ENCODE measurements at places on chromosomes 1 and 21. TPM values are rescaled to one million over a fixed set of nuclear protein-coding genes. Genes with fewer than 3 reads are reported as not detected.

- no peak for DNase-seq
- no peaks in the 10 kb centered on the region for H3K27me3 ChIP-seq
- H3K36me3 ChIP-seq: no peaks in the 10 kb centered on the region
- H3K27ac ChIP-seq: no peak overlapping the region
- H3K4me1 ChIP-seq: no peaks in the 10 kb centered on the region
- no peak overlapping the region for H3K4me3 ChIP-seq
Measured at GRCh38 chr1:203054184-203054583, 27.9 kb downstream of the PPFIA4 start.

DNA sequence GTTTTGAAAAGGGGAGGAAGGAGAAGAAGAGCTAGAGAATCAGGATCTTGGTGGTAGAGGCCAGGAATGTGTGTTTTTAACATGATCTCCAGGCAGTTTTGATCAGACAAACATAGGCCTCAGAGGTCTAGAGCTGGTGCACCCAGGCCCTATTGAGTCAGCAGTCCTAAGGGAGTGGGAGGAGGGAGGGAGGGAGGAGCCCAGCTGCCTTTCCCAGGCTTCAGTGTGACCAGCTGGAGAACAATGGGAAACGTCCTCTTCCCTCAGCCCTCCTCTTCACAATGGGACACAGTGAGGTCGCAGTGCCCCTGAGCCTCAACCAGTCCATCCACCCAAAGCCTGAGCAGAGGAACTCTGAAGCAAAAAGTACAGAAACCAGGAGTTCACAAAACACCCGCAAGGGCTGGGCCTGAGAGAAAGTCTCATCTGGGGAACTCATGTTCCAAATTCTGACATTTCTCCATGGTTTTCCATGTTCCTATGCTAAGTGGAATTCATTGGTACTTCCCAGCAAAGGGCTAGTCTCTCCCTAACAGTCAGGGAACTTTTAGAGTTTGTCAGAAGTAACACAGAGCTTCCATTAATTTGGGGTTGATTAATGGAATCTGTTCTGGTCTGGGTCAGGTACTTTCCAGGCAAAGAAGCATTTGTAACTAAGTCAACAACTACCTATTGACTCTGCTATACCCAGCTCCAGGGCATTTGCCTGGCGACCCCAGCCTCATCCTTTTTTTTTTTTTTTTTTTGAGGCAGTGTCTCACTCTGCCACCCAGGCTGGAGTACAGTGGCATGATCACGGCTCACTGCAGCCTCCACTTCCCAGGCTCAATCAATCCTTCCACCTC lies 37.5 kb downstream of the ELAPOR1 start:
- no peaks in the 10 kb centered on the region for H3K27me3 ChIP-seq
- no peaks in the 10 kb centered on the region for H3K36me3 ChIP-seq
- no peak overlapping the region for H3K4me3 ChIP-seq
- H3K27ac ChIP-seq: peak overlapping the region; percentile 75
- H3K4me1 ChIP-seq: no peaks in the 10 kb centered on the region

DNA sequence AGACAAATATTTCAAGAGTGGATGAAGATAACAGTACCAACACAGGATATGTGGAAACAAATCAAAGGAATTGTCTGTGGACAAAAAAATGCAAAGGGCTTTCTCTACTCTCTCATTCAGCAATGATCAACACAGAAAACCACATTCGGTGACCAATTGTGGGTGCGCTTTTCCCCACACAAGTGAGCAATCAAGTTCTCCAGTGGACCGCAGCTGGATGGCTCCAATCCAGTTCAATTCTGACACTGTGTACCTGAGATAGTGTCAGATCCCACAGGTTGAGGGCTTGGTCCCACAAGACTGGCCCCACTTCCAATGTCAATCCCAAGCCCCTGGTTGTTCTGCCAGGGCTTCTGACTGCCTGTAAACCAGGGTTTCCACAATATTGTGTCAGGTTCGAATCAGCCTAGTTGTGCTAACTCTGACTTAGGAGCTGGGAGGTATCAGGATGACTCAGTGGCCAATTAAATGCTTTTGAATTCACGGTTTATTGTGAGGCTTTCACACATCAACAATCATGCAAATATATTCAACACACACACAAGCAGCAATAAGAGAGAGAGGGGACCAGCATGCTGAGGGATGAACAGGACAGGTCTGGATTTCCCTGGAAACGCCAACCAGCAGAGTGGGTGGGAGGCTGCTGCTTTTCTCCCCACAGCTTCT lies 87.0 kb upstream of the BTG3 start:
- H3K4me1 ChIP-seq: no peaks in the 10 kb centered on the region
- H3K36me3 ChIP-seq: no peaks in the 10 kb centered on the region
- no peak for DNase-seq
- H3K27me3 ChIP-seq: no peaks in the 10 kb centered on the region

The CFHR5 gene
- not detected for total RNA-seq

The VHLL gene
- not detected for total RNA-seq

Data from tibial nerve (tissue), 4 donors.